ENCODE measurements at places on chromosomes 5 and 9.

DNA sequence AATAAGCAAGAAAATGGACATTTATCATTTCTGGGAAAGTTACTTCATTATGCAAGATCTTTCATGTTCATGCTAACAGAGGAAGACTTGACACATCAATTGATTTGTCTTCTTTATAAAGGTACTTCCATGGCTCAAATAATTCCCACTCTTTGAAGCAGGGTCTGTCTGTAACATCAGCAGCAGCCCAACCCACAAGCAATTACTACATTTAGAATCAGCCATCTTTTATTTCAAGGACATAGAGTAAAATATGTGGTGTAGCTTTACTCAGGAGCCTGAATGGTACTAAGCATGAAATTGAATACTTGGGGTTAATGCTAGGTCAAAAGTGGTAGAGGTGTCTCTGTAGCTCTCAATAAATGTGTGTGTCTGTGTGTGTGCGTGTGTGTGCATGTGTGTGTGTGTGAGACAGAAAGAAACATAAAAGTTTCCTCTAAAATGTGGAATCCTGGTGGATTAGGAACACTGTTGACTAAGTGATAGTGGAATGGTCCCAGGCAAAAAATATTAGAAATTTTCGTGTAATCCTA is 581.1 kb downstream of the CAAP1 start:
- no peak for DNase-seq

DNA sequence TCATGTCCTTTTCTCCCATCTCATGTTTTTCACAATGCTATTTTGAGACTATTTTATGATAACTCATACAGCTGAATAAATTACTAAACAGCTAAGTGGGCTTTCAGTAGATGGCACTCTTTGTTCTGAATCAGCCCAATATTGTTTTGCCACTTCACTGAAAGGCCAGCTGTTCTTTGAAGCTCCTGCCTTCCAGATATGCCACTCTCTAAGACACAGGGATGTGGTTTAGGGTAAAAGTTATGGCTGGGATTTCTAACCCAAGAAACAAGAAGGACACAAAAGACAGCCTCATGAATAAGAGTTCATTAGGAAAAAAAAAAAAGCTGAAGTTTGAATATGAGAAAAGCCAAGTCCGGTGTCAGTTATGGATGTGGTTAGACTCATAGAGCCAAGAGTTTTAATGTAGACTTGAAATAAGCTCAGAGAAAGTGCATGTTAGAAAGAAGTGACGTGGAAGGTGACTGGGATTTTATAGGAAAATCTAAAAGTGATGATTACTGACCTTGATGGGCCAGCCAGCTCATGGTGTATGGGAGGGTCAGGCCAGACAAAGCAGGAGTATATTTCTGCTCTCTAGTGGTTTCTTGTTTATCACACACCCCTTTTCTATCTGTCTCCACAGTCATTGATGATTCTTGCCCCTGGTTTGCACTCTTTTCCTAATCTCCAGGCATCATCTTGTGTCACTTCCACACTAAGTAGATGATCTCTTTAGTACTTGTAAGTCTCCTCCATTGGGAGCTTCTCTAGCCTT is 488.5 kb downstream of the NR2F1-AS1 start:
- no peak for DNase-seq

- DNase-seq = no peak
Measured at GRCh38 chr5:9653811-9654210, 23.7 kb upstream of the TAS2R1 start.

DNA sequence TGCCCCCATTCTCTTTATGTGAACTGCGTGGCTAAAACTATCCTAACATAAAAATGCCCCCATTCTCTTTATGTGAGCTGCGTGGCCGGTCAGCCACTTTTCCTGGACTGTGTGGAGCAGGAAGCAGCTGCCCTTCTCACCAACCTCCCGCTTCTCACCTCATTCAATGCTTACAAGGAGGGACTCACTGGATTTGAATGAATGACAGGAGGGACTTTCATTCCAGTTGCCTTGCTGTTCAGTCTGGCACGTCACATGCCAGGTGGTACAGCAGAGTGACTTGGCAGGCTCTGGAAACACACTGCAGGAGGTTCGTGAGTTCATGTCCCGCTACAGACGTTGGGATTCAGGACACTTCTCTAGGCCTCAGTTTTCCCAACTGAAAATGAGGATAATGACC is 60.2 kb upstream of the NFIL3 start:
- no peak for DNase-seq

- DNase-seq = no peak
Measured at GRCh38 chr5:153099328-153099727, 391.1 kb upstream of the GRIA1 start.

DNA sequence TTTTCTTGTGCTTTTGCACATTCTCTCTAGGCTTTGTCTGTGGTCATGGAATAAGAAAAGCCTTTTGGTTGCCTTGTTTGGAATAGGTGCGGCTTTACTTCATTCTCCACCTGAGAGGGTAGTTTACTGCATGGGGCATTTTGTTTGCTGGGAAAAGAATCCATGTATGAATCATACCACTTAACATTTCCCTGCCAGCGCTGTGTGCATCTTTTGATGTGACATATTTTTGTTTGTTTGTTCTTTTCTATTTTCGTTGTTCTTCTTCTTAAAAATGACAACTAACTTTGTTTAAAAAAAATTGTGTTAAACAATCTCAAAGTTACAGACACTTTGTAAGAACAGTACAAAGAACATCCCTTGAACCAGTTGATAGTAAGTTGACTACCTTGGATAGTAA is 113.2 kb downstream of the GCNT1 start:
- no peak for DNase-seq

DNA sequence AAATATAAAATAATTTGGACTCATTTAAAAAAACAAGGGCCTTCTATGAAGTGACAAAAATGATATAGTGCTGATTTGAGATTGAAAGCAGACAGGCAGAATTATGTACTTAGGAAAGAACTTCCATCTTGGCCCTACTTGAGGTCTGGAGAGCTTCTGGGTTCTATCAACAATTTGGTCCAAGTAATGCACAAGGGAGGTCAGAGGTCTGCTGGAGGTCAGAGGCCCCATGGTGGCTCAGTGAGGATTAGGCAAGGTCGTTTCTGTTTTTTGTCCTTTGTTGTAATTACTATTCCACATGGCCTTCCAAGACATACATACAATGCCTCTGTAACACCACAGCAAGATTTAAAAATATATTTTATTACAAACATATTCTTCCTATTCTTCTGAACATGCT is 37.2 kb downstream of the NUDT12 start:
- DNase-seq = no peak

Data from effector memory CD8-positive, alpha-beta T cell (primary cell).